Bronchus fibroblast of lung (primary cell): ENCODE measurements at places on chromosomes 2 and 18. TPM values are rescaled to one million over a fixed set of nuclear protein-coding genes. Genes with fewer than 3 reads are reported as not detected.

The IL36G gene
- total RNA-seq = not detected in 2 replicates

The ASPRV1 gene
- 0.34 TPM in 1 of 2 replicates, not detected in the other for total RNA-seq

The KCMF1 gene
- 32.0 and 33.1 TPM in 2 replicates for total RNA-seq

The KCNG2 gene
- total RNA-seq = 1.9 and 3.9 TPM in 2 replicates

The PLEK gene
- under 0.01 TPM in 1 of 2 replicates, not detected in the other for total RNA-seq

The FARSB gene
- total RNA-seq = 33.0 and 33.3 TPM in 2 replicates

The DNAH6 gene
- total RNA-seq = under 0.01 and 0.34 TPM in 2 replicates
